NCI-H748 treated with DMSO at 0.1 percent for 48 hours (cell line): ENCODE measurements at places on chromosomes 2 and 18.

- no peak for DNase-seq
Measured at GRCh38 chr2:20372896-20373640, 22.4 kb upstream of the PUM2 start.

DNA sequence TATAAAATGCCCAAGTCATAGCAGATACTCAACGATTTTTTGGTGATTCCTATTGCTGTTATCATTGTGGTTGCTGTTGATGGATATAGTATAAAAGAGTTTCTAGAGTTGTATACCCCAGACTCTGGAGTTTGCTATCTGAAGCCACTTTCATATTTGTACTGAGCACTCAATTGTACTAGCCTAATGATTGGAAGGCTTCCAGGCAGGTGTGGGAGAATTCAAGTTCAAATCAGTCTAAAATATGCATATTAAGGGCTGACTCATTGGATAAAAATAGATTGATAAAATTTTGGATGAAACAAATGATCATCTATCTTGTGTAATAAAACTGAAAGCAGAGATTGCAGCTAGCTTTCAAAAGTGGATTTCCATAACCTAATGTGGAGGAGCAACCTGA lies 122.9 kb downstream of the NEB start:
- no peak for DNase-seq

DNA sequence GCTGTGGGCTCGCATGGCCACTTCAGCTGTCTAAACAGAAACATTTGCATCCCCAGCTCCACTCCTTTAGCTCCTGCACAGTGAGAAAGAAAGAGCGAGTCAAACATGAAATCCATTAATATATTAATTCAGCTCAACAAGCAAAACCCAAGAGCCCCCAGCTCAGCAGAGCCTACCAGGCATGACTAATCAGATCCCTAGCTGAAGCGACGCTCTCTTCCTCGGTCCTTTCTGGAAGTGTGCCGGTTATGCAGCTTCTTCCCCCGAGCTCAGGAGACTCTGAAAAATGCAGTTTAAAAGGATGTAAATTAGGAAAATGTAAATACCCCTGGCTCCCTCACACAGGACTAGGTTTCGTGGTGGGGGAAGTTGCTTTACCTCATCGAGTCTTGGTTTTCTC lies 221.5 kb downstream of the ANKRD30B start:
- DNase-seq, result no peak

GRCh38 chr2:224031358-224031970 lies 7.6 kb downstream of the SERPINE2 start:
- DNase-seq, result no peak

DNA sequence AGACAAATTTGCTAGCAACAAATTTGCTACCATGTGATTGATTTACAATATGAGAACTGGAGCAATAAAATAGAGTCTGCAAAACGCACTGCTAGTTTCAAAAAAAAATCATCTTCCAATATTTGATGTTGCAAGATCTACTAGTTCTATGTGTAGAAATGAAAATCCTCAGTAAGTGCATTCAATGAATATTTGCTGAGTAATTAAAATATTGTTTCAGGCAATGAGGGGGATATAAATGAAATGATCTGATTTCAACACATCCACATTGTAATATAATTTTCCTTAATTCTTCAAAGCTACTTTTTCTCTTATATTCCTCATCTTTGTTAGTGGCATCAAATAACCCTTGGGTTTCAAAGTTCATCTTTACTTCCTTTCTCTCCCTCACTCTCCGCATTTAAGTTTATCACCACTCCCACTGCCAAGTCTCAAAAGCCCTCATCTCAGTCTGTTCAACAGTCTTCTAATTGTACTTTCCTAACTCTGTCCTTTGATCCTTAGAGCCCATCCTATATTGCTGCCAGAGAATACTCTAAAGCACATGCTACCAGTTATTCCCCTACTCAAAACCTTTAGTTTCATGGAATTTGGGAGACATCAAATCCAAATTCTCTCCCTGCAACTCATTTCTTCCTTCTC lies 6.2 kb downstream of the OSGEPL1 start:
- DNase-seq, result no peak

DNA sequence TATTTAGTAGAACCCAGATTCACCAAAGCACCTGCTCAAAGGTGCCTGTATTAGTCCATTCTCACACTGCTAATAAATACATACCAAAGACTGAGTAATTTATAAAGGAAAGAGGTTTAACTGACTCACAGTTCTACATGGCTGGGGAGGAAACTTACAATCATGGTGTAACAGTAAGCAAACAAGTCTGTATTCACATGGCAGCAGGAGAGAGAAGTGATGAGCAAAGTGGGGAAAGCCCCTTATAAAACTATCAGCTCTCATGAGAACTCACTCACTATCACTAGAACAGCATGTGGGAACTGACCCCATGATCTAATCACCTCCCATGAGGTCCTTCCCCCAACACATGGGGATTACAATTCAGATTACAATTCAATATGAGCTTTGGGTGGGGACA lies 28.0 kb upstream of the DDX18 start:
- DNase-seq, result no peak

GRCh38 chr2:177328056-177328455 lies 63.5 kb upstream of the NFE2L2 start:
- DNase-seq, result no peak

DNA sequence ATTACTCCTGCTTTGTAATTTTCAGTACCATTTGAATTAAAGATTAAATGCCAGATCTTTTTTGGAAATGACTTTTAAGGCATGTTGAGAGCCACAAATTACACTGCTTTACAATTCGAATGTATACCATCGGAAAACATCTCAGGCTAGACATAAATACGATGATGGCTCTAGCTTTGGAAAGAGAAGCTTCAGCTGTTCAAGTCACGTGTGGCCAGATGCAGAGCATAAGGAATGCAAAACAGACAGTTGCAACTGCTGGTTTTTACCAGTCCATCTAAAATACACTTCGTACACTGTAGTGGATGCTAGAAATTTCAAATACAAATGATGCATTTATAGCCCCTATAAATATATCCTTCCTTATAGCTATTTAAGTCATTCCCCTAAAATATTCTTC lies 8.0 kb downstream of the ZNF516 start:
- DNase-seq, result no peak

DNA sequence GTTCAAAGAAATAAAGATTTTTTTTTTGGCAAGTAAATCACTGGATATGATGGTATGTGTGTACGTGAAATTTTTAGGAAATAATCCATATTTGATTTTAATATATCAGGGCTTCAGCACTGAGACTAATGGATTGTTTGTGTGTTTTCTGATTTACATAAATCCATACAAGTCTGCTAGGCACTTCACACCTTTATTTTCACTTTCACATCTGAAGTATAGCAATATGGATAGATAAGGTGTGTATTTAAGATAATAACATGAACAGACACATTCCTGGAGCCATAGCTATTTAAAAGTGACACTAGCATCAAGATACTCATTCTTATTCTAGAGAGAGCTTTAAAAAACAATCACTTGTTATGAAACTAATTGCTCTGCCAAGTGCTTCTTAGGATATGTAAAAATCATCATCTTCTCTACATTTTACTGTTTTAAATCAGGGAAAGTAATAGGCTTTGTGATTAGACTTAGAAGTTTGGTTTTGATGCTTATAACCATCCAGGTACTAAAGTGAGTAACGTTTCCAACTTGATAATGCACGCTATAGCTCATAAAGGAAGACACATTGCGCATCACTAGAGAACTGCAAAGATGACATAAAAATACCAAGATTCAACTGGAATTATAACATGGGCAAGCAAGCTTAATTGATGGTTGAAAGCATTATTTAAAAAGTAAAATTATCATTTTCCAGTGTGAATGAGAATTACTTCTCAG lies 208.9 kb downstream of the ZEB2 start:
- DNase-seq, result no peak

- no peak for DNase-seq
Measured at GRCh38 chr2:191056228-191056627, 42.3 kb upstream of the STAT1 start.

DNA sequence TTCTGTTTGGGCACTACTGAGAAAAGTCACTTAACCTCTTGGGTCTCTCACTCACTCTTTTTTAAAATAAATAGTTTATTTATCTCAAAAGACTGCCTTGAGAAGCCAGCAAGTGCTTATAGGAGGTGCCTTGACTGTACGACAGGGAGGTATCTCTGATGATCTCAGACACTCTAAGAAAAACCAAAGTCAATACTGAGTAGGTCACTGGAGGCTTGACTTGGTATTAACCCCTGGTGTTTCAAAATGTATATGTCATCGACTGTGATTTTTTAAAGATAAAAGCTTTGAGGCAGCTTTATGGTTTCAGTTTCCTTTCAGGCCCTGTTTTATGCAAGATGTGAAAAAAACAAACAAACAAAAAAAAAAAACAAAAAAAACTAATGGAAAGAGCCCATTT lies 33.7 kb downstream of the MREG start:
- DNase-seq, result no peak

- DNase-seq, result no peak
Measured at GRCh38 chr2:58984731-58985130, 743.6 kb upstream of the FANCL start.

- DNase-seq, result peak; percentile 39
Measured at GRCh38 chr2:105744091-105744908, 412 bp upstream of the NCK2 start.

DNA sequence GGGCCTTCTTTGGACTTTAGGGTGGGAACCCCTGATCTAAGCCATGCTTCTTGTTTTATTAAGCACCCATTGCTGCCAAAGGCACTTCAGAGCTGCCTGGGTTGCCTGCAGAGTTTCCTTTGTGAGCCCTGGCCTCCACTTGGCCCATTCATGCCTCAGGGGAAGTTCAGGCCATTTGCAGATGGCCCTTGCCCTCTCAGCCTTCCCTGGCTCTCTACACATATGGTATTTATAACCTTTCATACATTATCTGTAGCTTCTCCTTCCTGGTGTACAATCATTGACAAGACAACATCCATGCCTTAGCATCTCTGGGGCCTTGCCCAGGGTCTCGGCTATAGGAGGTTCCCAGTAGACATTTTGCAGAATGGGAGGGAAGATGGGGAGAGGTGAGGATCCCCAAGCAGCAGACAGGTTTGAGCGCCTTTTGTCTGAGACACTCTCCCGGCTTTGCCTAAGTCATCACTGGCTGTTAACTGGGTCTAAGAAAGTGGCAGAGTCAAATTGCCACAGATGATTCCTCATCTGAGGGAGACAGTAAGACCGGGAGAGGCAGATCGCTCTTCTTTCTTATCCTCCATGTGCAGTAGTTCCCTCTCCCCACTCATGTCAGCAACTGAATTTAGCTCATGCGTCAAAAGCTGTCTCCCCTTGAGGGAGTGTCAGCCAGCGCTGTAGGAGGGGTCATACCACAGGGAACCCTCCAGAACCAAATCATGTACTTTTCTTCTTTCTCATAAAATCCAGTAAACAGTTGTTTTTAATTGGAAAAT lies 2.7 kb downstream of the EHD3 start:
- no peak for DNase-seq

DNA sequence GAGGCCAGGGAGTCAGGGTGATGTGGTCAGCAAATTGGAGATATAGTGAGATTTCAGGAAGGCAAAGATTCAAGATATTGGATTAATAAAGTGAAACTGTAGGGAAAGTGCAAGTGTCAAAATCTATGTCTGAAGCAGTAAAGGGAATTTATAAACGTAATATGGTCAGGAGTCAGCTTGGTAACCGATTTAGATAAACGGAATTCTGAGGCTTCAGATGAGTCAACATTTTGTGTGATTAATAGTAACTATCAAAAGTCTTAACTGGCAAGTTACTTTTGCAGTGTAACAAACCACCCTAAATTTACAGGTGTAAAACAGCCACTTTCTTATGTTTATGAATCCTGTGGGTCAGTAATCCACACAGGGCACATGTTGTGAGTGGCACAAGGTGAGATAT lies 10.9 kb downstream of the MTX2 start:
- no peak for DNase-seq

GRCh38 chr18:46894124-46894523 lies 23.2 kb downstream of the PIAS2 start:
- DNase-seq, result no peak

DNA sequence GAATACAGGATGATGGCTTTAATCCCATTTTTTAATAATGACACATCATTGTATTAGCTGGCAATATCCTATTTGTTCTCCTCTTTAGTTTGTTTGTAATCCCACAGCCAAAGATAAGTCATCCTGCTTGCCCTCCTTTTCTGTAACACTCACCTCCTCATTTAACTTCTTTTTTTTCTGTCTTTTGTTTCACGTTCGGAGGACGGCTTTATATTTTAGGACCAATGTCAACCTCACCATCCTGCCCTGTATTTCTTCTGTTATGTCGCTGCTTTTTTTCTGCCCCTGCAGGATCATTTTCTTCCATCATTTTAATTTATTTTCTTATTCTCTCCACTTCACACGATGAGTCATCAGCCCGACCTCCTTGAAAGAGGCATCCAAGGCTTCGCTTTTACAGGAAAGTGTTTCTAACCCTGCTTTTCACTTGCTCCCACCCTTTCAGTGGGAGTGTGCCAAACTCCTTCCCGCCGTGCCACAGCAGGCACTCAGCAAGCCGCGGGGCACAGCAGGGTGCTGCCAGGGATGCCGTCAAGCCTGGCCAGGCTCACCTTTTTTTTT lies 11.4 kb downstream of the RAB31 start:
- DNase-seq, result no peak

- no peak for DNase-seq
Measured at GRCh38 chr2:32495139-32495538, 132.7 kb upstream of the TTC27 start.

DNA sequence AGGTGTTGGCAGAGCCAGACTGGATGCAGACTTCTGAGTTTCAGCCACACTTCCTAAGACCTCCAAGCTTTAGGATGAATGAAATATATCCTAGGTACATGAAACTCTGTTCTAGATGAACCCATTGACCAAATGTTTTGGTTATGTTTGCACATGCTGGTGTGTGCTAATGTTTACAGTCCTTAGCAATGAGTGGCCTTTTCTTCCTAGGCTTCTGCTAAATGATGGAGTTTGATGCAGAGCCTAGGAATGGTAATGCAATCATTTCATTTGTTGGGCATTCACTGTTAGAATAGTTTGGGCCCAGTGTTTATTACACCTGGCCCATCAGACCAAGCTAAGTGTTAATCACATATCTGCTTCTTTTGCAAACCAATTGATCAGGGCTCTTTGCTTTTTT lies 464.7 kb downstream of the MEIS1 start:
- DNase-seq, result no peak

GRCh38 chr2:106882673-106883072 lies 3.3 kb downstream of the ST6GAL2 start:
- DNase-seq, result no peak

- DNase-seq, result no peak
Measured at GRCh38 chr2:127942002-127942401, 56.2 kb upstream of the AMMECR1L start.

GRCh38 chr2:222652491-222653255 lies 3.2 kb downstream of the FARSB start:
- DNase-seq, result no peak

GRCh38 chr2:118535818-118536212 lies 311.6 kb downstream of the EN1 start:
- no peak for DNase-seq

- DNase-seq, result no peak
Measured at GRCh38 chr2:134668821-134669220, 50.0 kb downstream of the TMEM163 start.

DNA sequence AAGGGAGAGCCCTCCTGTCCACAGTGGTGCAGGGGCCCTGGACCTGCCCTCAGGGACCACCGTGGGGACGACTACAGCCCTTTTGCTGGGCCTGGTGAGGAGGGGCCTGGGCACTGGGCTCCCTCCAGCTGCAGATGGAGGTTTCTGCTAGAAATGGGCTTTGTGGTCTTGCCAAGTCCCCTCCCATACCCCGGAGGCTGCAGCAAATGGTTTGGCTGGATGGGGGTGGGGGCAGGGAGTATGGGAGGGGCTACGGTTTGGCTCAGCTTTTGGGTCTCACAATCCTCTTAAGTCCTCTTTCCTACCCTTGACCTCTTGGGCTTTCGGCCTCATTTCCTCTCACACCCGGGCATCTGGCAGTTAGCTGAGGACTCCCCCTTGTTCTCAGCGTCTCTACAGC lies 21.7 kb downstream of the TET3 start:
- no peak for DNase-seq
